ENCODE measurements at places on chromosomes 13 and 19.

DNA sequence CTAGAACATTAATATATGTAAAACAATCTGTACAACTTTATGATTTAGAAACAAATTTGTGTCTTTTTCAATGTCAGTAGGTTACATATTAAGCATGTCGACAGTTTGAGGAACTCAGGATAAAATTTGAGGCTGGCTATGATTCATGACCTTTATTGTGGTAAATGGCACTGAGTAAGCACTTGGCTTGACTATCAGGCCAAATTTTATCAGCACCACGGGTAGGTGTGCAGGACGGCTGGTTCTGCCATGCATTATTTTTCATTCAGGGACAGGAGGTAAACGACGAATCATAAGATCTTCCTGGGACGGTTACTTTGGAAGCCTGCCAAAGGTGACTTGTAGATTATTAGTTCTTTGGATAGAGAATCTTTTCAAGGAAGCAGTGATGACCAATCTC is 19.9 kb upstream of the CYP4F8 start:
- no peak for DNase-seq

DNA sequence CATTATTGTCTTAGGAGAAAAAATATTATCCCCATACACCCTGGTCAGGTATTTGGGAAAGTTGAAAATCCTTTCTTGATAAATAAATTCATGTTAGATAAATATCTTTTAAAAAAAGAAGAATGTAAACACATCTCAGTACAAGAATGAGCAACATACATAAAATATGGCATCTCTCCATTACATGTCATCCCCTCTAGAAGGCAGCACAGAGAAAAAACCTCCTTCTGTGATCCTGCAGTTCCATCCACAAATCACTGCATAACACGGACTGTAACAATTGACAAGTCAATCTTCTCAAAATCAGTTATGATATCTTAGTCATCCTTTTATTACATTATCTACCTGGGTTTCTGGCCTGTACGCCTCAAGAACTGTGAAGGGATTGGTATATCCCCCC is 683.9 kb upstream of the KLHL1 start:
- no peak for DNase-seq

DNA sequence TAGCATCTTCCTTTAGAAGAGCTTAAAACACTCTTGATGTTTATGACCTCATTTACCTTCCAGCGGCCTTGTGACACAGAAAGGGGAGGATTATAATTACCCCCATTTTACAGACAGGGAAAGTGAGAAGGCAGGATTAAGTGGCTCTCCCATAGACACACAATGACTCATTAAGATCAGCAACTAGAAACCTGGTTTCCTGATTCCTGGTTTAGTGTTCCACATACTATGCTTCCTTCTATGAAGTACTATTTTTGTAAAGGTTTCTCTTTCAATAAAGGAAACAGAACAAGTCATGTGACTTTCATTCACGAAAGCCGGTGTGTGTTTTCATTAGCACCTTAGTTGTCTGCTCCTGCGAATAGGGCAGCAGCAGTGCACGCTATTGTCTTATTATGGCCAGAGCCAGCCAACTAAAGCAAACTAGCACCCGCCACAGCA is 8.3 kb downstream of the IRS2 start:
- no peak for DNase-seq

- DNase-seq = no peak
Measured at GRCh38 chr19:1469255-1470054, 9.6 kb downstream of the C19orf25 start.

DNA sequence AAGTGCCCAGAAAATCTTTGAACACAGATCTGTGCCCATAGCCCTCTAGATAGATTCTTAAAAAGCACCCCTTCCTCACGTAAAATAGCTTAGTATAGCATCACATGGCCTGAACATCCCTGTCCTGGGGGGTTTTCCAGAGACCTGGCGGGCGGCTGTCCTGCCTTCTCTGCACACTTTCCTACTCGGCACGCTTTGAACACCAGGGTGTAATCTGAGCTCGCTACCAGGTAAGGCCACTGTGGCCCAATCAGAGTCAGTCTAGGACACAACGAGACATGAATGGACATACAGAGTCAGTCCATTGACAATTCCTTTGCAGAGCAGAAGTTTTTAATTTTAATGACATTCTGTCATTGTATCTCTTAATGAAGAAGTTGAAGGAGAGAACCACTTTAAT is 8.1 kb downstream of the CYP2A13 start:
- no peak for DNase-seq

GRCh38 chr19:5676772-5677105 is 3.6 kb downstream of the MICOS13 start:
- no peak for DNase-seq

GRCh38 chr13:71306821-71307220 is 560.2 kb downstream of the DACH1 start:
- no peak for DNase-seq

DNA sequence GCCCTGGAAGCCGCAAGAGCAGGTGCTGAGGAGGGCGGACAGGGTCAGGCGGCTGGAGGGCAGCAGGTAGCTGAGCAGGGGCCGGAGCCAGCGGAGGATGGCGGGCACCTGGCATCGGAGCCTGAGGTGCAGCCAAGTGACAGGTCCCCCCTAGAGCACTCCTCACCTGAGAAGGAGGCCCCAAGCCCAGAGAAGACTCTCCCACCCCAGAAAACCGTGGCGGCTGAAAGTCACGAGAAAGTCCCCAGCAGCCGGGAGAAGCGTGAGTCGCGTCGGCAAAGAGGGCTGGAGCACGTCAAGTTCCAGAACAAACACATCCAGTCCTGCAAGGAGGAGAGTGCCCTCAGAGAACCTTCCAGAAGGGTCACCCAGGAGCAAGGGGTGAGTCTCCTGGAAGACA is 20.5 kb upstream of the USE1 start:
- DNase-seq = no peak

All from stimulated activated CD8-positive, alpha-beta memory T cell treated with anti-CD3 and anti-CD28 coated beads, Interleukin-15, amount 100 ng/mL, for 1 hour (primary cell).